Ammon's horn (tissue), 1 donor: ENCODE measurements at places on chromosomes 1 and 21.

DNA sequence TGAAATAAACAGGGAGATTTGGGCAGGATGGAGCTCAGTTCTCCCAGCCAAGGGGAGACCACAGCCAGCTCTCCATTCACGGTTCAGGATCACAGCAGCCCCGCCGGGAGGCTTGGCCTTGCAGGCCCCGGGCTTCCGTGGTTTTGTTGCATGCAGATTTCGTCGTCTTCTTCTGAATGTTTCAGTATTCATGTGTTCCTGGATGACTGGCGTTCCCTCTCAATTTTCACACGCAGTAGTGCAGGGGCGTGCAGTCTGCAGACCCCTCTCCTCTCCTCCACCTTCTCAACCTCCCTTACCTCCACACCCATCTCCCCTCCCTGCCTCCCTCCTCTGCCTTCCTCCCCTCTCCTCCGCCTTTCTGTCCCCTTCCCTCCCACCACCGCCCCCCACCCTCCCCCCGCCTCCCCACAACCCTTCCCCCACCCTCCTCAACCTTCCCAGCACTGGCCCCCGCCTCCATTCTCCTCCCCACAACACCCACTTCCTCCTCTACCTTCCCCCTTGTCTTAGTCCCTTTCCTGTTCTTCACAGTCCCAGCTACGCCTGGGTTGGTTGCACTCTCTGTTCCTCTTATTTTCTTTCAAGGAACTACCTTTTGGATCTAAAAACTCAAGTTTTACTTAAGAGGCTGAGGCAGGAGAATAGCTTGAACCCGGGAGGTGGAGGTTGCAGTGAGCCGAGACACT is 8.4 kb upstream of the SLC19A1 start:
- DNase-seq = peak; percentile 70

DNA sequence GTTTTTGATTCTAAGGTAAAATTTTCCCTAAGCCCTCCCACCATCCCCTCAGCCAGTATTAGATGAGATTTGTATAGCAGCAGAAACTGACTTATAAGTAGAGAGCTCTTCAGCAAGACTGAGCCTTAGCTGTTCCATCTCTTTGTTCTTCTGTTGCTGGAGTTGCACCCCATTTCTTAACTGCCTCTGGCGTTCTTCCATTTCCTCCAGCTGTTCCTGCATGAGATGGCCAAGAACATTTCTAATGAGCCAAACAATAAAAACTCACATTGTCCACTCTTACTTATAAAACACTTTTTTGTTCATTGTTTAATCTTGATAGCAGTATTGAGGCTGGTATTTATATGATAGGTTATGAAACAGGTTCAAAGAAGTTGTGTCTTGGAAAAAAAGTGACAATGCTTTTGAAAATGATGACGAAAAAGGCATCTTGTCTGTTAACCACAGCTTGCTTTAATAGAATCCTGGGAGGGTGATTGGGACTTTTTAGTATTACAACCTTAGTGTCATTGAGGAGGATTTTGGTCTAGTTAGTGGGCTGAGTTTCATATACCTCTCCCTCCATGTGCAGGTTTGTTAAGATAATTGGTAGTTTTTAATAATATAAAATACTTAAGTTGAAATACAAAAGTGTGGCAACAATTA is 18.3 kb downstream of the SYNC start:
- DNase-seq = peak; percentile 54

GRCh38 chr21:18443085-18443484 is 39.5 kb upstream of the TMPRSS15 start:
- no peak for DNase-seq

DNA sequence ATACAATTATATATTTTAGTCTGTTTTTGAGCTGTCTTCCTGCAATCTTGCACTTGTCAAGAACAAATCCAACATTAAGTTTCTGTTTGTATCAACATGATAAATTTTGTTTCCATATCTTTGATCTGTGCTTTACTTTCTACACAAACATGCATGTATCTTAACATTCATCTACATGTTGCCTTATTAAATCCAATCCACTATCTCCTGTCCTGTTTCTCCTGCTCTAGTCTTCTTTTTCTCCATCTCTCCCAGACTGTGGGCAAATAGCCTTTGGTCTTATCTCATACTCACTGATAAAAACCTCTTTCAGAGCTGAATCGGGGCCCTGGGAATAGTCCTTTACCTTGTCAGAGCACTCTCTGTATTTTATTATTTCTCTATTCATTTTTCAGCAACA is 101.3 kb downstream of the PLPPR4 start:
- DNase-seq = no peak

DNA sequence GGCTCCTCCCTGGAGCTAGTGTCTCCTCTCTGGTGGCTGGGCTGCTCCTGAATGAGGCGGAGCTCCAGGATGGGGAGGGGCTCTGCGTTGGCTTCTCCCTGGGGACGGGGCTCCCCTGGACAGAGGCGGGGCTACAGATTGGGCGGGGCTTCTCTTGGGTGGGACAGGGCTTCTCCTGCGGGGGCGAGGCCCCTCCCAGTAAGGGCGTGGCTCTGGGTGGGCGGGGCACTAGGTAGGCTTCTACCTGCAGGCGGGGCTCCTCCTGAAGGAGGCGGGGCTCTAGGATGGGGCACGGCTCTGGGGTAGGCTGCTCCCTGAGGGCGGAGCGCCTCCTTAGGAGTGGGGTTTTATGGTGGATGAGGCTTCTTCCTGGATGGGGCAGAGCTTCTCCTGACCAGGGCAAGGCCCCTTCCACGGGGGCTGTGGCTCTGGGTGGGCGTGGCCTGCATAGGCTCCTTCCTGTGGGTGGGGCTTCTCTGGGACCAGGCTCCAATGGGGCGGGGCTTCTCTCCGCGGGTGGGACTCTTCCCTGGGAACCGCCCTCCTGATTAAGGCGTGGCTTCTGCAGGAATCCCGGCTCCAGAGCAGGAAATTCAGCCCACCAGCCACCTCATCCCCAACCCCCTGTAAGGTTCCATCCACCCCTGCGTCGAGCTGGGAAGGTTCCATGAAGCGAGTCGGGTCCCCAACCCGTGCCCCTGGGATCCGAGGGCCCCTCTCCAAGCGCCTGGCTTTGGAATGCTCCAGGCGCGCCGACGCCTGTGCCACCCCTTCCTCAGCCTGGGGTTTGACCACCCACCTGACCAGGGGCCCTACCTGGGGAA is 22.7 kb upstream of the ARF1 start:
- DNase-seq = no peak
